Neuronal stem cell (in vitro differentiated cells): ENCODE measurements at places on chromosomes 3 and 15.

DNA sequence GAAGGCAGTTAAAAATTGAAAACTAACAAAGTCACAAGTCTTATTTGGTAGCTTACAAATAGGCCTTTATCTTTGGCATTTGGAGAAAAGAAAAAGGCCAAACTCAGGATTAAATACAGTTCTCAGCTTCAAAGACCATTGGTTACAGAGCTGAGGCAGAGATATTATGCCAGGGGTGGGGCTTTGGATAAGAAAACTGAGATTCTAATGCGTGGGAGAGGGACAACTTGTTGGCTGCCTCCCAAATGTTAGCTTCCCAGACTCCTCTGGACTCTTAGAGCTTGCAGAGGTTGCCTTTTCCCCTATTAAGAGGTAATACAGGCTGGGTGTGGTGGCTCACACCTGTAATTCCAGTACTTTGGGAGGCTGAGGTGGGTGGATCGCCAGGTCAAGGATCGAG lies 231.8 kb downstream of the SQOR start:
- no peak for DNase-seq

DNA sequence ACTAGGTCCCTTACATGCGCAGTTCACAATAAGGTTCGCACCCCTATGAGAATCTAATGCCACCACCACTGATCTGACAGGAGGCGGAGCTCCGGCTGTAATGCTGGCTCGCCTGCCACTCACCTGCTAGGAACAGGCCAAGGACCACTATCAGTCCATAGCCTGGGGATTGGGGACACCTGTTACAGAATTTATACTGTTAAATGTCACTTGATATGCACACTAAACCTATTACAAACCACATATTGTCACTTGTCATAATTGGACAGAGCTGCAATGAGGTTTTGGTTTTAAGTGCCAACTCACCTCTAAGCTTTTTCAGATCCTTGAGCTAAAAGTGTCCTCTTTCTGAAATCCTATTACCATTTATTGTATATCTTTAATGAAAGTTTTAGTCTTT lies 507.9 kb upstream of the TPRG1 start:
- DNase-seq = no peak

GRCh38 chr3:102180280-102180931 lies 254.4 kb upstream of the ZPLD1 start:
- DNase-seq = no peak

- peak; percentile 57 for DNase-seq
Observed at GRCh38 chr3:138946663-138947494, at the start of the genes FOXL2 and FOXL2NB. FOXL2 (minus strand) TSS chr3:138947137; CDS start chr3:138946722, 415 bp downstream. FOXL2NB (plus strand) TSS chr3:138947217; CDS start chr3:138947365, 148 bp downstream.

DNA sequence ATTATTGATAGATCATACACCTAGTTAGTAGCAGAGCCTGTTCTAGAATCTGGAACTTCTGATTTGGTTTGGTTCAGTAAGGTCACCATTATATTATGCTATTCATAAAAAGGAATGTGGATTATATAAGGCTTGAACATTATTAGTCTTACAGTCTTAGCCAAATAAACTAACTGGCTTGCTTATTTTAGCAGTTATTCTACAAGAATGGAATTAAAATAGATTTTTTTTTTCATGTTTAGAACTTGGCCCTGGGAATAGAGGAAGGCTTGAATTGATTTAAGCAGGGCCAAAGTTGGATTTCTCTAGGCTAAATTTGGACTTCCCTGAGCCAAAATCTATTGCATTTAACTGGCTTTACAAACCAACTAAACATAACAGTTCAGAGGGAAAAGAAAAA lies 24.4 kb downstream of the DTWD1 start:
- DNase-seq = no peak

DNA sequence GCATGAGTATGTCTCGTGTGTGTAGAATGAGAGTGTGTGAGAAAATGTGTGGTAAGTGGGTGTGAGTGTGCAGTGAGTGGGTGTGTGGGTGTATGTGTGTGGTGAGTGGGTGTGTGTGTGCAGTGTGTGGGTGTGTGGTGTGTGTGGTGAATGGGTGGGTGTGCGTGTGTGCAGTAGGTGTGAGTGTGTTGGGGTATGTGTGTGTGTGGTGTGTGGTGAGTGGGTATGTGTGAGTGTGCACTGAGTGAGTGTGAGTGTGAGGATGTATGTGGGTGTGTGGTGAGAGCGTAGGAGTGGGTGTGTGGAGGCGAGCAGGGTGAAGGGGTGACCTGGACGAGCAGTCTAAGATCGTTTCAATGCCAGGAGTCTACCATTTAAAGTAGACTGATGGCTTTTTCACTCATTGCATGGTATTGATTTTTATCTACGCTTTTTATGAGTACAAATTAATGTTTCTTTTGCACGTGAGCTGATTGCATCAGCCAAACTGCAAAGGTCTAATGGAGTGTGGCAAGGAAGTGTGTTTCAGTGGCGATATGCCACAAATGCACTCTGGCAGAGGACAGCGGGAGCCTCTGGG lies 1.6 kb upstream of the CPN2 start:
- DNase-seq = no peak

DNA sequence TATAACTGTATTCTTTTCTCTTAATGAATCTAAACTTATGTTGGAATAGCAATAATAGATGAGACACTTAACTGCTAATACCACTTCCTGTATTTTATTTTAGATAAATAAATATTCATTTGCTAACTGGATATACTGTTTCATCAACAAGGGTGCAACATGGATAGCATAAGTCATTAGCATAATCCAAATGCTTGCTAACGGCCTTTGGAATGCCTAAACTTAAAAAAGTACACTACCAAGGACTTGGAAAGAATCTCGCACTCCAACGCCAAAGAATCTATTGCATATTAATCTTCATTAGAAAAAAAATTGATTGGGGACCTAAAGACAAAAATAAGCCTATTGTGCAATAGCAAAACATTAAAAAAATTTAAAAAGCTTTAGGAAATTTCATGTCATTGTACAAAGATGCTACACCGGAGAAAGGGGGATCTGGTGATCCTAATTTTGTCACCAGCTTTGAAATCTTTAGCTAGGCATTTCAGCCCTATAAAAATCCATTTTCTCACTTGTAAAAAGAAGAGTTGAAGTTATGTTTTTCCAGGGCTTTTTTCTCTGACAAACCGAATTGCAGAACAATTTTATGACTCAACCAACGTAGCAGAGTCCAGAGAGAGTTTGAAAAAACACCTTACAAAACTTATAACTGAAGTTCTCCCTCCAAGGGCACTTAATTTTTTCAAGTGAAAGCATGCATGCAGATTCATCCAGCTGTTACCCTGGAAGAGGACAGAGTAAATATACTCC lies 4.1 kb downstream of the VGLL3 start:
- no peak for DNase-seq

DNA sequence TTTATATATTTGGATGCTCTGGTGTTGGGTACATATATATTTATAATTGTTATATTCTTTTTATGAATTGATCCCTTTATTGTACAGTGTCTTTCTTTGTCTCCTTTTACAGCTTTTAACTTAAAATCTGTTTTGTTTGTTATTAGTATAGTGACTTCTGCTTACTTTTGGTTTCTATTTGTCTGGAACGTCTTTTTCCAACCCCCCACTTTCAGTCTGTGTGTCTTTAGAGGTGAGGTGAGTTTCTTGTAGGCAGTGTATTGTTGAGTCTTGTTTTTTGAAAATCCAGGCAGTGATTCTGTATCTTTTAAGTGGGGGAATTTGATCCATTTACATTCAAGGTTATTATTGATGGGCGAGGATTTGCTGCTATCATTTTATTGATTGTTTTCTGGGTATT lies 62.0 kb downstream of the AP4E1 start:
- DNase-seq = no peak

DNA sequence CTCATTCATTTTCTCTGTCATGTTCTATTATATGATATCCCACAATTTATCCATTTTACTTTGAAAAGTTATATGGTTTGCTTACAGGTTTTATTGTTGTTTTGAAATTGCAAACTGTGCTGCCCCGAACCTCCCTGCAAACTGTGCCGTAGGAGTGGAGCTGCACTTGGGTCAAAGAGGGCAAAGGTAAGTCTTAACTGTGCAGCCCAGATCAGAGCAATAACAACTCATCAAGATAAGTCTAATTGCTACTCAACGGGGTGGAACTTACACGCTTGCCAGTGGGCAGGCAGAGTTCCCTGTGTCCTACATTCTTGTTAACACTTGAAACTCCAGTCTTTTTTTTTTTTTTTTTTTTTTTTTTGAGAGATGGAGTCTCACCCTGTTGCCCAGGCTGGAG lies 33.2 kb downstream of the ZDHHC19 start:
- no peak for DNase-seq

- no peak for DNase-seq
Observed at GRCh38 chr3:53109190-53109589, 21.0 kb downstream of the RFT1 start.

- no peak for DNase-seq
Observed at GRCh38 chr15:89767411-89767915, 8.7 kb upstream of the MESP2 start.

DNA sequence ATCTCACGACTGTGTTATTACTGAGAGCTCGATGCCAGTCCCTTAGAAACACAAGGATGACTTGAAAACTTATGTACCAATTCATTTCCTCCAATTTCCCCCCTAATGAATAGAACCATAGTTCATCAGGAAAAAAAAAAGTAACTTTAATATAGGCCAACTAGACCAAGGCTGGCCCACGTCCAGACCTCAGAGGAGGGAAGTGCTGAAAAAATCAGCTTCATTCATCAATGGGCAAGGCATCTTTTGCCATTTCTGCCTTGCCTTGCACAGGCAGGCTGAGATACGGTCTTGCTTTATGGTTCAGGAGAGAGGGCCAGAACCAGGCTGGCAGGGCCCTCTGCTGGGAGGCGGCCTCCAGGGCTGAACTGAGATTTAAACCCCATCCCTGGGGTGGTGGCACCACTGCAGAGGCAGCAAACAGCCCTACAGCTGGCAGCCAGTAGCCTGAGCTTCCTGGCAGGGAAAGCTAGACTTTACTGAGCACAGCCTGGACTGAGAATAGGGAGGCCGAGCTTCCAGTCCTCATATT lies 104.1 kb upstream of the TNFAIP8L3 start:
- no peak for DNase-seq

- DNase-seq = no peak
Observed at GRCh38 chr15:57285386-57285785, 90.9 kb upstream of the CGNL1 start.

- peak; percentile 82 for DNase-seq
Observed at GRCh38 chr3:187669675-187670504, at the start of gene SST. SST (minus strand) TSS chr3:187670394; CDS start chr3:187670291, 103 bp downstream.

DNA sequence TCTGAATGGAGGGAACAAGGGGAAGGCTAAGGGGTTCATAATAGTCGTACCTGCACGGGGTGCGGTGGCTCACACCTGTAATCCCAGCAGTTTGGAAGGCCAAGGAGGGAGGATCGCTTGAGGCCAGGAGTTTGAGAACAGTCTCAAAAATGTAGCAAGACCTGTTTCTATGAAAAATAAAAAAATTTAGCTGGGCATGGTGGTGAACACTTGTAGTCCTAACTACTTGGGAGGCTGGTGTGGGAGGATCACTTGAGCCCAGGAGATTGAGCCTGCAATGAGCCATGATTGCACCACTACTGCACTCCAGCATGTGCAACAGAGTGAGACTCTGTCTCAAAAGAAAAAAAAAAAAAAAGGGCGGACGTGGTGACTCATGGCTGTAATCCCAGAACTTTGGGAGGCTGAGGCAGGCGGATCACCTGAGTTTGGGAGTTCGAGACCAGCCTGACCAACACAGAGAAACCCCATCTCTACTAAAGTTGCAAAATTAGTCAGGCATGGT lies 17.9 kb upstream of the HDAC11 start:
- no peak for DNase-seq

DNA sequence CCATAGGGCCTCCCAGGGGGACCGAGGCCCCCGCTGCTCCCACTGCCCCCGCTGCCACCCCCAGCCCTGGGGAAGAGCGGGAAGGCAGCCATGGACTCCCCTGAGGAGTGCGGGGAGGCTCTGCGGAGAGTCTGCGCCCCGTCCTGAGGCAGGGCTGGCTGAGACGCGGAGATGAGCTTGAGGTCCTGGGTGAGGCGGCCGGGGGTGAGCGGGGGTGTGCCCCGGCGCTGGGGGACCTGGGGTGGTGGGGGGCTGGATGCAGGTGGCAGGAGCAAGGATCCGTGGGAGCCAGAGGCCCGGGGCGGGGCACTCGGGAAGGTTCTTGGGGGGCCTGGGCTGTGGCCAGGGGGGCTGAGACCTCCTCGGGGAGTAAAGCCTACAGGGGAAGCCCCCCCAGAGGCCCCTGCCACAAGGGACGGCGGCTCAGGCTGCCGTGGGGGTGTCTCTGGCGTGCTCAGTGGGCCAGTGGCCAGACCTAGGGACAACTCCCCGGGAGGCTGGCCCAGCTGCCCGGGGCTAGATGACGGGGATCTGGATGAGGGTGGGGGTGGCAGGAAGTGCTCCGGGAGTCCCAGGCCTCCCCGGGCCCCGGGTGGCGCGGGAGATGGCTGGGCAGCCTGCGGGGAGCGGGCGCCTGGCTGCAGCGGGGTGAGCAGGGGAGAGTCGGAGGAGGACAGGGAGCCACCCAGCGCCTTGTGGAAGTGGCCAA lies 45.9 kb downstream of the HCN4 start:
- no peak for DNase-seq

GRCh38 chr3:72309661-72310418 lies 524.9 kb upstream of the PROK2 start:
- DNase-seq = no peak

GRCh38 chr3:70990185-70990584 lies 593.3 kb downstream of the FOXP1 start:
- no peak for DNase-seq

DNA sequence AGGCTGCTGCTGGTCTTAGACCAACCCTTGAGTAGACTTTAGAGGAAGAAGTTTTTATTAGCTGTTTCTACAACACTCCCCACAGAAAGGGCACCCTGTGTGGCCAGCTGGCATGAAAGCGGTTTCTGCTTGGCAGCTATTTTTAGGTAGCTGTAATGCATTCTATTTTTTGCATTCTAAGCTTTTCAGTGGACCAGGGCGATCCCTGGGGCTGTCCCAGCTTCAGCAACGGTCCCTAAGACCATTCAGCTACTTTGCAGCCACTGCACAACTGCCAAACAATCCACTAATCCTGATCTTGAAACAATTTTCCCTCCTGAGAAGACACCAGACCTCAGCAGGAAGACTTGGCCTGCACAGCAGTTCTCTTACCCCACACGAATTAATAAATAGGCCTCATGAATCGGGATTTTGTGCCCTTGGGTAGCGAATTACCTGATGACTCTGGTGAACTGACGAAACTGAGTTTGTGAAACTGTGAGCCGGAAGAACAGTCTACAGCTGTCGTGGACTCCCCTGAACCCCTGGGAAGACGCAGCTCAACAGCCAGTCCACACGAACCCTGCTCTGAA lies 14.6 kb upstream of the TFRC start:
- DNase-seq = no peak

DNA sequence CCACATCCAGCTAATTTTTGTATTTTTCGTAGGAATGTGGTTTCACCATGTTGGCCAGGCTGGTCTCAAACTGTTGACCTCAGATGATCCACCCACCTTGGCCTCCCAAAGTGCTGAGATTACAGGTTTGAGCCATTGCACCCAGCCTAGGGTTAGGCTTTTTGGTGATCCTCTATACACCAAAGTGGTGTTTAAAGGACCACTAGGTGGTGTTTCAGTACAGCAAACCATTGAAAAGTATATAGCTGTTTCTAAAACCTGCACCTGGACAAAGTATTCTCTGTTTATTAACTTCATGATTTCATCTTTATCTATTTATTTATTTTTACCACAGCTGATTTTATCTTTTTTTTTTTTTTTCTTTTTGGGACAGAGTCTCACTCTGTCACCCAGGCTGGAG lies 68.4 kb downstream of the MINDY2 start:
- no peak for DNase-seq

- DNase-seq = no peak
Observed at GRCh38 chr3:12759097-12759679, at the start of gene TMEM40. TMEM40 (minus strand) TSS chr3:12759259; CDS start chr3:12749832, 9,427 bp downstream.
